NCI-H774 (cell line): ENCODE measurements at places on chromosomes 12 and 14.

GRCh38 chr14:102785595-102785963, 8.3 kb downstream of the TRAF3 start:
- no peak for DNase-seq

- DNase-seq = no peak
Measured at GRCh38 chr14:42508209-42508946, 901.7 kb downstream of the LRFN5 start.

DNA sequence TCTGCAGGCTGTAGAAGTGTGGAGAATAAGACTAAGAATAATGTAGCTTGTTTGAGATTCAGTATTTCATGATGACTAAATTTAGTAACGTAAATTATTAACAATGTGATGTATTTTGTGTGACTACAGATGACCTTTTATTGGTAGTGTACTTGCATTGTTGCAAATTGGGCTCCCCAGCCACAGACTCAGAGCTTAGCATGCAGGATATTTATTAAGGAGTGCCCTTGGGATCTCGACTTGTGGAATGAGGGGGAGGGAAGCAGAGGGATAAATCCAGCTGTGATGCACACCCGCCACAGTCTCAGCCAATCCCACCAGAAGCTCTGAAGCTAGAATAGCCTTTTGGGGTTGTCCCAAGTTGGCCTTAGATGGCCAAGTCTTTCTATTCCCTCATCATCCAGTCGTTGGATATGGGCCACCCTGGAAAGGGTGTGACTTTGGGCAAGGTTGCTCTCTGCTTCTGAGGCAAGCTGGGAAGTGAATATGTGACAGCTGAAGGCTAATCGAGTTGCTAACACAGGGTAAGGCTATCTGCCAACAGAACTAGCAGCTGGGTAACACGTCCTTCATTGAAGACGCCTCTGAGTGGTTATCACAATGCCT, 42.1 kb upstream of the USP44 start:
- DNase-seq = no peak

GRCh38 chr12:97513950-97514349, 51.3 kb downstream of the RMST start:
- DNase-seq = no peak

DNA sequence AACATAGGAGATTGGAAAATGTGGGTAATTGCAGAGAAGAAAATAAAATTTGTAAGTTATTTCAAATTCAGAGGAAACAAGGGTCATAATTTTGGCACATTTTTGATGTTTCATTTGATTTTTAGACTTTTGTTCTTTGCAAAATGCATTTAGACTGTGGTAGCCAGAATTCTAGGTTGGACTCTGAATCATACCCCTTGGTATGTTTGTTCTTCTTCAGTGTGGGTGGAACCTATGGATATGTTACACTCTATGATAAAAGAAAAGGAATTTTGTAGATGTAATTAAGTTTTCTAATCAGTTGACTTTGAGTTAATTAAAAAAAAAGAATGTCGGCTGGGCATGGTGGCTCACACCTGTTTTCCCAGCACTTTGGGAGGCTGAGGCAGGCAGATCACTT, 827.0 kb downstream of the AACS start:
- no peak for DNase-seq

DNA sequence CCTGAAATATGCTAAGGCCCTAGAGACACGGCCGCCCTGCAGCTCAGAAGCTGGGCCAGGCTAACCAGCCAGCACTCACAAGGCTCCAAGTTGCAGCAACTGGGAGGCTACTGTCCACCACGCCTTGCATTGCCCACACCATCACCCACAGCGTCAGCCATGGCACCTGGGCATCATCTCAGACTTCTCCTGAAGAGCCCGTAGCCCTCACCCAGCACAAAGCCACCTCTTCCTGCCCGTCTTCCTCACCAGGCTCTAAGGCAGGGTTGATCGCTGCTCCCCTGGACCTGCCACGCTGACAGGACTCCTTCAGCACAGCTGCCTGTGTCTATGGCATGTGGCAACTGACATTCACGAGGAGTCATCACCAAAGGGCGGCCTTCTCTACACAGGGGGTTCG, 38.1 kb downstream of the CDC42BPB start:
- no peak for DNase-seq

DNA sequence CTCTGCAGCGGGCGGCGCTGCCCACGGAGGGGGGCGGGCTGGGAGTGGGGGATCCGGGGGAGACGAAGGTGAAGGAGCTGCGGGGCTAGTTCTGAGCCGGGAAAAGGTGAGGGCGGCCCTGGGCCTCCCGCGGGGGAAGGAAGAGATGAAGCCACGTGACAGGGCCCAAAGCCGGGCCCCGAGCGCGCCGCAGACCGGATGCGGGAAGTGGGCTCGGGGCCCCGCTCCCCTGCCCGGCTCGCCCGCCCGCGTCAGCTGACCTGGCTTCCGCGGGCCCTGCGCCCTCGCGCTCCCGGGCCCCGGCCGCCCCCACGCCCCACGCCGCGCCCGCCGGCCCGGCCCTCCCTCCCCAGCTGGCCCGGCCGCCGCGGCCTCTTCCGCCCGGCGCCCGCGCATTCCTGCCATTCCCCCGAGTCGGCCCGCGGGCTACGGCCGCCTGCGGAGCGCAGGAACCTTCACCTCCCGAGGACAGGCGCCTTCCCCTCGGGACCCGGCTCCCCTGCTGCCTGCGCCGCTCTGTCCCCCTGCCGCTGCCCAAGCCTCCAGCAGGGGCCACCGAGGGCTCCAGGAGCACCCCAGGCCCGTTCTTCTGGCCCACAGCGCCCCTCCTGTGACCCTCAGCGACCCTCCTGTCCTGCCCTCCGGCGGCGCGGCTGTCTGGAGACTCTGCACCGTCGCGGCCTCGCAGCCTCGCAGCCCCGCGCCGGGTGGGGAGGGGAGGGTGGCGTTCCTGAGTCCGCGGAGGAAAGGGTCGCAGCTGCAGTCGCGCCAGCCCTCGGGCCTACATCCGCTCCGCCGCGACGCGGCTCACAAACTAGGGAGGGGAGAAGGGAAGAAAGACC, 20.4 kb downstream of the NINJ2 start:
- DNase-seq = peak; percentile 83

- DNase-seq = no peak
Measured at GRCh38 chr12:66176105-66176900, 6.5 kb upstream of the TMBIM4 start.

- DNase-seq = no peak
Measured at GRCh38 chr12:54411391-54412241, 7.5 kb downstream of the ITGA5 start.

- no peak for DNase-seq
Measured at GRCh38 chr12:47867495-47867941, 37.3 kb downstream of the VDR start.

DNA sequence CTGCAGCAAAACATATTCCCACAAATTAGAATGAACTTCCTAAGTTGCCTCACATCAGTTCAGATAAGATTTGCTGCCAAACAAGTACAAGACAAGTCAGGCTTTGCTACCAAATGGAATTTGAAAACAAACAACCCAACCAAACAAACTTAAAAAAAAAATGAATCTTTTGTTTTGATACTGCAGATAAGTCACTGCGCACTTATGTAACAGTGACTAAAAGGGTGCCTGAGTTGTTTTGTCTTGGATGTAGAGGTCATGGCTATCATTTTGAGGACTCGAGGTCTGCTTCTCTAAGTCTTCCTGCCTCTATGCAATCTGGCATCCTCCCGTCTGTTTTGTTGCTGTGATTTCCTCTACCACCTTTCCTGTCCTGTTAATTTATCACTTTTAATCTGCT, 11.1 kb upstream of the EPS8 start:
- DNase-seq = no peak

GRCh38 chr14:59330455-59330854, 134.7 kb downstream of the GPR135 start:
- DNase-seq = no peak

DNA sequence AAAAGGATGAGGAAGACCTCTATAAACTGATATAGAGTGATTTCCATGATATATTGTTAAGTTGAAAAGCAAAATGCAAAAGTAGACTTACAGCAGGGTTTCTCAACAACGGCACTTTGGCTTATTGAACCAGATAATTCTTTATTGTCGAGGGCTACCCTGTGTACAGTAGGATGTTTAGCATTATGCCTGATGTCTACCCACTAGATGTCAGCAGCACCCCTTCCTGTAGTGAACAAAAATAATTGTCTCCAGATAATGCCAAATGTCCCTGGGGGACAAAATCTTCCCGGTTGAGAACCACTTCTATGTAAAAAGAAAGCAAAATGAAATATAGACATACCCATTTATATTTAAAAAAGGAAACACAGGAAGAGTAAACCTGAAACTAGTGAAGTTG, 32.4 kb downstream of the ABCD2 start:
- no peak for DNase-seq

DNA sequence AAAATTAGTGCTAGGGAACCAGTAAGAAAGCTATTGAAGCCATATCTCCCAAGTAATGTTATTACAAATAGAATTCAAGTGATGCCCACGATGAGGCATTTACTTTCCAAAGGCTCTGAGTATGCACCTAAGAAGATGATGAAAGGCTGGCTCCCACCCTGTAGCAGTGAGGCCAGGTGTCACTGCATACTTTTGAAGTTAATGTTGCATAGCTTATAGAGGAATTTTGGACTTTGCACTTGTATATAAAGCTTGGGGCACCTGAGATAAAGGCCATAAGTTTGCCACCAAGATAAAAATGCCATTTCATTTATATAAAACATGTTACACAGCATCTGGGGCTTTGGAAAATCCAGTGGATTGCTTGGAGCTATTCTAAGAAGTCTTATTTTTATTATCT, 96.2 kb downstream of the PTPRB start:
- no peak for DNase-seq

DNA sequence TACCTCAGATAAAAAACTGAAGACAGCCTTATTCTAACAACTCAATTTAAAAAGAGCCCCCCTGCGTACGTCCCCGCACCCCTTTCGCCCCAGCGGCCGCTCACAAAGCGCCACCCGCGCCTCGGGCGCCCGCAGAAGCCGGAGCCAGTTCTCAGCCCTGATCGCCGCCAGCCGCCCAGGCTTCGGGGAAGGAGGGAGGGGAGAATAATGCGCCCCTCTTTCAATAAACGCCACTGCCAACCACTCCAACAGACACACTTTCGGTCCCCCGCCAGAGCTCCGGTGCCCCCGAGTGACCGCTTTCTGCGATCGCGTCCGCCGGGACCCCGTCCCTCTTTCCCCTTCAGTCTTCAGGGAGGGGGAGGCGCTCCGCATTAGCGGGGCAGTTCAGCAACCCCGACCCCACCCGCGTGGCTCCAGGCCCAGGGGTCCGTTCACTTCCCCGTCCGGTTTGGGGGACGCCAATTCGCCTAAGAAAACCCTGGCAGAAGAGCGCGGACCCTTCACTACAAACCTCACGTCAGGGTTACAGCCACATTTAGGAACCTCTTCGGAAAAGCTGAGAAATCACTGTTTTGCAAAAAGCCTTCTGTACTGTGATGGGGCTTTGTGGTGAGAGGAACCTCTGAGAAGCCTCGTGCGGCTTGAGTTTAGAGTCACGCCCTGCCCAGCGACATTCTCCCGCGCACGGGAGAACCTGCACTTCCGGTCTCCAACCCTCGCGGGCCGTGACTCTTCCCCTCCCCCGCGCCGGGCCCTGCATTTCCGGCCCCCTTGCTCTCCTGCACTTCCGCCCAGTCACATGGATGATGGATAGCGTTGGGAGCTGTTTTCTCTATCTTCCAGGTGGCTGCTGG, 18.7 kb downstream of the FOXG1 start:
- no peak for DNase-seq

DNA sequence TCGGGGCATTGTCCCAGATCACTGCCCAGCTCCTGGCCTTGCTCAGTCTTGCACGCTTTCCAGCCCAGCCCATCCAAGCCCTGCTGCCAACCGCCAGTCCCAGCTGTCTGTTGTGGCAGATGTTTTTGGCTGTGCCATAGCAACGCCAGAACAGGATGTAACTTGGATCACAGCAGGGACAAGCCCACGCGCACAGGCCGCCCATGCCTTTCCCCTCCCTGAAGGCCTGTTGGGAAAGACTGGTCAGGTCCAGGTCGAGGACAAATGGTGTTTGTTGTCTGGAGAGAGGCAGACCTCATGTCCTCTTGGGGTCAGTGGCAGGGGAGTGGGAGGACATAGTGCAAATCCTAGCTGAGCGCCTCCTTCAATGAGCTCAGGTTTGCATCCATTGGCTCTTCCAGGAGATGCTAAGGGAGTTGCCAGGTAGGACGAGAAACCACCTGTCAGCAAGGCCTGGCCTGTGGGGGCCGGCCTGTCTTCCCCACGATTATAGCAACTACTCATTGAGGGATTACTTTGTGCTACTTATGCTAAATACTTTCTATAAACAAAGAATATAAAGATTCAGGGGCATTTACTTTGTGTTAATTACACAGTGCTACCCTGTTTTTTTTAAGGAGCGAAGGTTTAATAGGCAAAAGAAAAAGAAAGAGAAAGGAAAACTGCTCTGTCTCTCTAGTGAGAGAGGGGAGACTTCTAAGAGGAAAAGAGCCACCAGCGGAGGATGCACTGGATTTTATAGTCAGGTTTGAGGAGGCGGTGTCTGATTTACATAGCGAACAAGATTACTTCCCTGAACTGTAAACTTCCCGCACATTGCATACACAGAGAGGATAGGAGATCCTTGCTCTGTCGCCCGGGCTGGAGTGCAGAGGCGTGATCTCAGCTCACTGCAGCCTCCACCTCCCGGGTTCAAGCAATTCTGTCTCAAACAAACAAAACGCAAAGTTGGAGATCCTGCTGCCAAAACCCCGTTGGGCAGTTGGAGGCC, 42.8 kb upstream of the CORO1C start:
- DNase-seq = peak; percentile 80

- no peak for DNase-seq
Measured at GRCh38 chr12:54584128-54584527, 4.3 kb downstream of the PPP1R1A start.
